ENCODE measurements at places on chromosomes 2 and 18.

DNA sequence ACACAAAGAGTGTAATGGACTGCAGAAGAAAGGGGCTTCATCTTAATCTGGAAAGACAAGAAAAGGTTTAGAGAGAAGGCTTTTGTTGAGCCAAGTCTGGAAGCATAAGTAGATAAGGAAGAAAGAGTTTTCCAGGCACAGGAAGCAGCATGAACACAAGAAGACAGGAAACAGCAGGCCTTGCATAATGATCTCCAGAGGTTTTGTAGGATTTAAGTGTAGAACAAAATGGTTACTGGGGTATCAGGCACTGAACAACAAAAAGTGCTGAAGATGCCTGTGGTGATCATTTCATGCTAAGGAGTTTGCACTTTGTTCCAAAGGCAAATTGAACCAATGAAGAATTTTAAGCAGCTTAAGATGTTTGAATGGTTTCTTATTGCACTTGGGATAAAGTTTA is 281.6 kb upstream of the TANK start:
- no peak for DNase-seq

- no peak for DNase-seq
These were observed 97.3 kb downstream of the ARL6IP6 start for GRCh38 chr2:152815634-152816257.

DNA sequence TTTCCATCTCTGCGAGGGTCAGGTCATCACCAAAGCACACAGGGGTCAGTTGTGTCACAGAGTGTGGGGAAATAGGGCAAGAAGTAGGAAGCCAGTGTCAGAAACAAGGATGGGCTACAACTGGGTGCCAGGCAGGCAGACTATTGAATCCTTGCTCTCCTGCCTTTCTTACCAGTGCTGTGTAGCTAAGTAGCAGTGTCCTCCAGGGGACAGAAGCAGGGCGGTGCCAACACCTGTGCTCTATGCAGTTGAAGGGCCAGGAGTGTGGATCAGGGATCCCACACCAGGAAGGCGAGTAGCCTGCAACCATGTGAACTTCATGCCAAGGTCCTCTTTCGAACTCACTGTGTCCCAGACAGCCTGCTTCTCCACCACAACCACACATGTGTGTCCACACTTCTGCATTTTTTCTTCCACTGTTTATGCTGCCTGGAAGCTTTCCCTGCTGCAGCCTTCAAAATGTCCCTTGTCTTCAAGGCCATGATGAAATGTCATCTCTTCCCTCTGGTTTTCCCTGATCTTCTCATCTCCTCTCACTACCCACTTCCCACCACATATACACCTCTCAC is 25.4 kb upstream of the REG3G start:
- no peak for DNase-seq

- DNase-seq = no peak
These were observed at the start of gene CD226 for GRCh38 chr18:69947361-69948133. CD226 (minus strand) TSS chr18:69947873; CDS start chr18:69947406, 467 bp downstream.

GRCh38 chr2:236393101-236393500 is 128.9 kb upstream of the ASB18 start:
- DNase-seq = no peak

DNA sequence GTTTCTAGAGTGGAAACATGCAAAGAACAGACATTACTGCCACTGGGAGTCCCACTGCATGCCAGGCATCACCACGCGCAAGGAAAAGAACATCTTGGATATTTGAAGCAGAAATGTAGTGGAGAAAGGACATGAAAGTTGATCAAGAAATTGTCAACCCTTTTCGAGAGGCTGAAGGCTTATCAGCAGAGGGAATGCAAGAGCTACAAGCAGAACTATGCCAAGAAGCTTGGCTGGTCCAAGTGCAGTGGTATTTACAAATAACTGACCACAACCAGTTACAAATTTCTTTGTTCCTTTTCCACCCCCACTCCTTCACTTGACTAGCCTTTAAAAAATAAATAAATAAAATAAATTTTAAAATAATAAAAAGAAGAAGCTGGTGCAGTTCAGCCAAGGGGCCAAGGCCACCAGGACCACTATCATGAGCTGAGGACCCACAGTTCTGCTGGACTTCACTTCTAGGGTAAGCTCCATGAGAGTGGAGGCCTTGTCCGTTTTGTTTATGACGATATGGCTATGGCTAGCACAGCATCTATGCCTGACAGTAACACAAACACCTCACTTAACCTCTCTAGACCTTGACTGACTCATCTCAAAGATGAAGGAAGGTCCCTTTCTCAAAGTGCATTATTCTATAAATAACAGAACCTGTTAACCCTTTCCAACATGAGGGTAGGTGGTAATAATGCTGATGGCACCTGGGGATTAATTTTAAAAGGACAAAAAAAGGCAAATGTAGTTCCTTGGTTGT is 20.9 kb downstream of the MARCHF4 start:
- DNase-seq = no peak

- no peak for DNase-seq
These were observed 105.4 kb downstream of the POLR1A start for GRCh38 chr2:86000131-86000937.

GRCh38 chr2:126658905-126659561 is 3.1 kb downstream of the GYPC start:
- no peak for DNase-seq

DNA sequence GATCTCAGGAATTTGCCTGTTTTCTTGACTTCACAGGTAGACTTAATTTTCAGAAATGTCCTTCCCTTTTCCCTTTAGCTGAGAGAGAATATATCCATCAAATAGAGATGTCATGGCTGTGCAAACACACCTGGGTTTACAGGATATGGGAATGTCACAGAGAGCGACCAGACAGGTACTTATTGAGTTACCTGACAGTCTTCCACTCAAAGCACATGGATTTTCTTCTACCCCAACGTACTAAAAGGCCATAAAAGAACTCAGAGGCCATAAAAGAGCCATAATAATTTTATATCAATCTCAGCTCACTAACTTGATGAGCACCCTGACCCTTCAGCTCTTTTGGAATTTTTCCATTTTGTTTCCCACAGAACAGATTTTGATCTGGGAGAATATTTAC is 5.3 kb upstream of the DTNA start:
- no peak for DNase-seq
